ENCODE measurements at places on chromosomes 2 and 18.

GRCh38 chr2:70641263-70641784 lies 87.7 kb upstream of the TGFA start:
- no peak for DNase-seq

- no peak for DNase-seq
Measured at GRCh38 chr2:201258666-201259615, 1.4 kb upstream of the CASP8 start.

GRCh38 chr2:41879235-41879916 lies 168.4 kb upstream of the PKDCC start:
- DNase-seq = no peak

GRCh38 chr2:168490946-168491605 lies 35.0 kb downstream of the CERS6 start:
- DNase-seq = no peak

- no peak for DNase-seq
Measured at GRCh38 chr2:132978840-132979239, 308.8 kb upstream of the LYPD1 start.

GRCh38 chr2:217505303-217505702 lies 497.5 kb downstream of the TNS1 start:
- no peak for DNase-seq

- no peak for DNase-seq
Measured at GRCh38 chr2:181779288-181780021, 99.1 kb upstream of the NEUROD1 start.

DNA sequence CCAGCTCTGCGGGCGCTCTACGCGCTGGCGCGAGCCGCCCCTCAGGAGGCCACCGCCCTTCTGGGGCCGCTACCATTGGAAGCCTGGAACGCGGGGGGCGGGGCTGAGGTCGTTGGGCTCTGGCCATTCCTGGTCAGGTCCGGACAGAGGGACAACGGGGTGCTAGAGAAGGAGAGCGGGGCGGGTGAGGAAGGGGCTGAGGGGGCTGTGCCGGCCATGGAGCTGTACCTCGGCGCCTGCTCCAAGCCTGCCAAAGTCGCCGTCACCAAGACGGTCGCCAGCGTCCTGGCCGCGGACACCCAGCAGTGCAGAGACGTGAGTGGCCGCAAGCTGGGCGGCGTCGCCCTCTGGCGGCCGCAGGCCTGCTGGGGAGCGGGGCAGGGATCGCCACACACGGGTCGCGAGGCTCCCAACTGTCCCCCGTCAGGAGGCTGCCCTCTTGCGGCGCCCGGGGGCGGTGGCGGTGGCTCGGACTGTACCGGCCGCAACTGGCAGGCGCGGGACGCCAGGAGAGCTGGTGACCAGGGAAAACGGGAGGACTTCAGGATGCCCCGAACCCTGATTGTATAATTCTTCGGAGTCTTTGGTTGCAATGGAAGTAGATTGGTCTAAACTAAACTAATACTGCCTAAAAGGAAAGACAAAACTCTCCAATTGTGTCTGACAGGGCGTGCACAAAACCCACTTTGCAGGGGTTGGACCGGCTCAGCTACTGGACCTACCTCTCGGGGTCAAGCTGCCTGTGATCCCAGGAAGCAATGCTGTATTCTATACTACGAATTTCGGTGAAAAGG lies at the start of gene FSIP2:
TSS of gene FSIP2 (plus strand) at position 126 of the 794 bp plus-strand sequence. CDS start at position 217, 91 bp downstream.
- peak; percentile 79 for DNase-seq

DNA sequence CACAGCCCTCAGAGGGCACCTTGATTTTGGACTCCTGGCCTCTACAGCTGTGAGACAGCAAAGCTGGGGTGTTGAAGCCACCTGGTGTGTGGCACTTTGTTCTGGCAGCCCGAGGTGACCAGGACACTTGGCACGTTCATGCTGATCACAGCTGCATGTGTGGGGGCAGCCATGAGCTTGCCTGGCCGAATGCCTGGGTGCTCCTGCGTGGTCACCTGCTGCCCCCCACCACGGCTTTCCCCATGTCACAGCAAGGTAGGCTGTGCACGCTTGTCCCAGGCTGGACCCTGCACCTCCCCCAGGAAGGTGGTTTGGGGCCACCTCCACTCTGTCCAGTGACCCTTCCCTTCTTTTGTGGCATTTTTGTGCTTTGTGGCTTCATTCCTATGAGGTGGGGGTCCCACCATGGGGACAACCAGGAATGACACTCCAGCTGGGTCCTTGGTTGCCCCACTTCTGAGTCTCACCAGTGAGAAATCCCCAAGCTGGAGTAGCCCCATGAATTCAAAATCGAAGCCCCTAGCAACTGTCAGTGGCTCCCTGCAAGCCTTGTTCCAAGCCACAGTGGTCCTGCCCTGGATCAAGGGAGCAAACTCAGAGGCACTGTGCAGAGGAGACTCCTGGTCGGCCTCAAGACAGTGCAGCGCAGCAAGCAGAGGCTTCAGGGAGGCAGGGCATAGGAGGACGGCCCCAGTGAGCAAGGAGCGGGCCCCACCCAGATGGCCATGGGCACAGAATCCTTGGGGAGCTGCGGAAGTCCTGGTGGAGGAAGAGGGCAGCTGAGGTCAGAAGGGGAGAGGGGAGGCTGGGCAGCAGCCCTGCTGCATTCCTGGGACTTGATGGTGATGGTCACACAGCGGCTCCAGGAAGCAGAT lies 121.4 kb upstream of the HS6ST1 start:
- no peak for DNase-seq

DNA sequence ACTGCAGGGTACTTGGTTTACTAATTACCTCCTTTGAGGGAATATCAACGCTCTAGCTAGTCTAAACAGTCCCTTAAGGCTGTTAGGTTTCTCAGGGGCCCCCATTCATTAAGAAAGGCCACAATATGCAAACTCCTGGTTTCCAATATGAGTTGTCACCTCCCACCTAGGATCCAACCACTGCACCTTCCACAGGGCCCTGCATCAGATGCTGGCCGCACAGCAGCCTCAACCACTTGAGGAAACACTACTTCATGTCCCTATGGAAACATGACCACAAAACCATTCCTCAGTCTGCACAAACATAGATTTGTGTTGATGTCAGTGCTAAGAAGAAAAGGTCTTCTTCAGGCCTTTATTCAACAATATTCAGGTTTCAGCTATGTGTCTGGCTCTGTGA lies 40.9 kb downstream of the STAT4 start:
- no peak for DNase-seq

DNA sequence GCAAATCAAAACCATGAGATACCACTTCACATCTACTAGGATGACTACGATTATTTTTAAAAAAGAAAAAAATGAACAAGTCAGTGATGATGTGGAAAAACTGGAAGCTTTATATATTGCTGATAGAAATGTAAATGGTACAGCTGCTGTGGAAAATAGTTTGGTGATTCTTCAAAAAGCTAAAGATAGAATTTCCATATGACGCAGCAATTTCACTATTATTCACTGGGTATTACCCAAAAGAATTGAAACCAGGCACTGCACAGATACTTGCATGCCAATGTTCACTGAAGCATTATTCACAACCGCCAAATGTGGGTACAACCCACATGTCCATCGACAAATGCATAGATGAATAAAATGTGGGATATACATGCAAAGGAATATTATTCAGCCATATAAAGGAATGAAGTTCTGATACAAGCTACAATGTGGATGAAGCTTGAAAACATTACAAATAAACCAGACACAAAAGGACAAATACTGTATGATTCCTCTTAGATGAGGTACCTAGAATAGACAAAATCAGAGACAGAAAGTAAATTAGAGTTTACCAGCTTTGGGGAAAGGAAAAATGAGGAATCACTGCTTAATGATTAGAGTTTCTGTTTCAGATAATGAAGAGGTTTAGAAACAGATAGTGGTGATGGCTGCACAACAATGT lies 11.1 kb downstream of the RTTN start:
- peak; percentile 15 for DNase-seq

- DNase-seq = no peak
Measured at GRCh38 chr2:200985799-200986198, 22.3 kb upstream of the ORC2 start.

DNA sequence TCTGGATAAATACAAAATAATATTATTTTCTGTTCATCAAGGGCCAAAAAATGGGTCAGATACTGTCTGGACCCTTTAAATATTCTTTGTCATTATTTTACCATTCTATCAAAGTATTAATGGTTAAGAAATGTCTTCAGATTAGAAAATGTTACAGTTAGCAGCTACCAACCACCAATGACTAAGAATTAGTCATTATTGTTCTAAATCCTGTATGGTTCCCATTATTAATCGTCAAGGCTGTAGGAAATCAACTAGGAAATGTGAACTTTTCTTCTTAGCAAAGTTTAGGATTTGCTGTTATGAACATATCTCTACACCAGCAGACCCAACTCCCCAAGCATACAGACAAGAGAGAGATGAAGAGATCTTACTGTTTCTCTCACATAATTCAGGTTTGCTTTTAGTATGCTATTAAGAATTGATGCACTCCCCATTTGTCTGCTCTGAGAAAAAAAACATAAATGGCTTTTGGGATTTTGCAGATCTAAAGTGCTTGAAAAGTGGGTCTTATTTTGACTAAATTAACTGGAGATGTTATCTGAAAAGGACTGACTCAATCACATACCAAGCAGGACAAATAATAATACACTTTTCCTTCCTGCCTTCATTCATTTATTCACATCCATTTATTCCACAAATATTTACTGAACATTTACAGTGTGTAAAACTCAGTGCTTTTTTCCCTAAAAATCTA lies 147.7 kb downstream of the PPP1R1C start:
- no peak for DNase-seq

DNA sequence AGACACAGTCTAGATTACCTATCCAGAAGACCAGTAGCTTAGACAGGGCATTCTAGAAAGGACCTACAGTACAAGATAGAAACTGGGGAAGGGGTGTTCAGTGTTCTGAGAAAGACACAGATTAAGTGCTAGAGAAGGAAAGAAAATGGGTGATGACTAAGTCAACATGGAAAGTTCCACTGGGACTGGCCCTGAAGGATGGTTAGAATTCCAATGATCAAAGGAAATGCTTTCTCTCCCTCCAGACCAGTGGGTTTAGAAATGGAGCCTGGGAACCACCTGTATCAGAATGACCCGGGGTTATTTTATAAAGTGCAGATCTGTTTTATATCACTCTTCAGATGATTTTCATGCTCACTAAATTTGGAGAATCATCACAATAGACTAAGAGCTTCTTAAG lies 5.8 kb upstream of the COLEC12 start:
- no peak for DNase-seq

- no peak for DNase-seq
Measured at GRCh38 chr2:144515696-144516410, 4.1 kb downstream of the ZEB2 start.

DNA sequence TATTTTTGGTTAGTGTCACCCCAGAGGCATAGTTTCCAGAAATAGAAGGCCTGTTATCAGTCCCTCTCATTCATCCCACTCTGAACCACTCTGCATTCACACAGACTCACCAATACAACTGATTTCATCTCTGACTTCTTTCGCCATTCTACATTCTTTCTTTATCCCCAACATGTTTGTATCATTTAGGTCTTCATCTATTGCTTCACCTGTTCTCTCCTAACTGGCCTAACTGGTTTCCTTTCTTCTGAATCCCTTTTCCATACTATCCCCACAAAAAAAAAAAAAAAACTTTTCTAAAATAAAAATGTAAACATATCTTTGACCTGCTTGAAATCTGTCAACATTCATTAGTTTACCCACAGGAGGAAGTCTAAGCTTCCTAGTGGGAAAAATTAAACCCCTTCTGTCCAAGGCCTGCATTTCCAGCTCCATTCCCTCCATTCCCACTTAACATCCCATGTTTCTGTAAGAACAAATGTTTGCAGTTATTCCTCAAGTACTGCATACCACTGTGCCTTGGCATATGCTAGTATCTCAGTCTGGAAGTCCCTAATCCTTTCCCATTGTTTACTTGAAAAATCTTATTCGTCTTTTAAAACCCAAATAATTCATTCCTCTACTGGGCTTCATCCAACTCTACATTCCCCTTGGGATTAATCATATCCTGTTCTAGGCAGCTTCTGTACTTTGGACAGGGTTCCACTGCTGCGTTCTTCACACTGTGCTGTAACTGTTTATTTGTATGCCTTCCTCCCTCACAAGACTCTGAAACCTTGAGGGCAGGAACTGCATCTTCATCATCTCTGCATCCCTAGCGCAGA lies 68.5 kb downstream of the FIGN start:
- DNase-seq = no peak

DNA sequence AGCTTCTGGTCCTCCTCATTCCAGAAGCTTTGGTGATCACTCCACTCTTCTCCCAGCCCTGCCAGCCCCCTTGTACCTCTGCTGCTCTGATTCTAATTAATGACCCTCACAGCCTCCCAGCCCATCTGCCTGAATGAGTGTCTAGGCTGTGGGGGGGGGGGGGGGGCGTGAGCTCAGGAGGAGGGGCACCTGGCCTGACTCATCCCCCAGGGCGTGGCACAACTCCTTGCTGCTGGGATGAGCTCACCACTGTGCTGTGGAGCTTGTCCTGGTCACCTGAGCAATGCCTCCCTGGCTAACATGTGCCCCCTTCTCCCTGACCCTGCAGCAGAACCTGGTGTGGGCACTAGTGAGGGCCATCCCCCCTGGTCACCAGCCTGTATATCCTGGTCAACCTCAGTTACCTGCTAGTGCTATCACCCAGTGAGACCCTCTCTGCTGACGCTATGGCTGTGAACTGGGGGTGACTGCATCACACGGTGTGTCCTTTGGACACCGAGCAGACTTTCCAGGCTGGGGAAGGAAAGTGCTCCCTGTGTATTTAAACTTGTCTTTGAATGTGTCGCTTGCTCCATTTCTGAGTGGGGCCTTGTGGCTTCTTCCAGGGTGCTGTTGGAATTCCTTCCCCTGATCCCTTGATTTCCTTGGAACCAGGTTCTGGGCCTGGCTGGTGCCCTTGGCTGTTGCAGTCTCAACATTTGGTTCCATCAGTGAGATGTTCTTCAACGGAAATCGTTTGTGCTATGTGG lies 41.5 kb upstream of the PUM2 start:
- no peak for DNase-seq

DNA sequence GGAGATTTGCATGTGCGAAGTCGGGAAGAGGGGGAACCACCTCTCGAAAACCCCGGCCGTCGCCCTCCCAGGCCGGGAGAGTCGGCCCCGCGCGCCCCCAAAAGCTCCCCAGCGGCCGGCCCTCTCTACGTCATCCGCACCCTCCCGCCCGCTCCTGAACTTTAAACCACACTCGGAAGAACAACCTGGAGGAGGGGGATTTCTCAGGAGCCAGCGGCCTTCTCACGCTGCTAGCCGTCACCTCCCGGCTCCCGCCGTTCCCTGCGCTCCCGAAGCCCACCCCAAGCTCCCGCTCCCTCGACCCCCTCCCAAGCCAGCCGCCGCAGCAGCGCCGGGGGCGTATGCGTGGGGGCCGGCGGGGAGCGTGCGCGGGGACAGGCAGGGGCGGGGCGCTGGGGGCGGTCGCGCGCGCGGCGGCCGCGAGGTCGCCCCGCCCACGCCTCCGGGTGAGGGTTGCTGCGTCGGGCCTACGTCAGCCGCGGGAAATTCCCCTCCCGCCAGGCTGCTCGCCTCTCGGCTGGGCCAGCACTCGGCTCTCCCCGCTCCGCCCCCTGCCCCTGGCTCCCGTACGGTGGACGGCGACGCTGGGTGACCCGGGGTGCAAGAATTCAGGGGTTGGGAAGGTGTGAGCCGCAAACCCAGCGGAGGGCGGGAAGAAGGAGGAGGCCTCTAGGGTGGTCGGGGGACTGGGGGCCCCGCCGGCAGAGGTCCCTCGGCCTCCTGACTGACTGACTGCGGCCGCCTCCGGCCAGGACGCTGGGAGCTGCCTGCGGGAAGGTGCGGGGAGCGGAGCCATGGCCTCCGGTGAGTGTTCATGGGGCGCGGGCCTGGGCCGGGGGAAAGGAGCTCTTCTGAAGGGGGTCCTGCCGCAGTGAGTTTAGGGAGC lies at the start of gene REL:
TSS of gene REL (plus strand) at position 528 of the 886 bp plus-strand sequence. CDS start at position 795, 267 bp downstream.
- DNase-seq = peak; percentile 92

Data from GM13977 (cell line).